Cardiac muscle cell (in vitro differentiated cells and primary cell): ENCODE measurements at places on chromosomes 2 and 18. TPM values are rescaled to one million over a fixed set of nuclear protein-coding genes. Genes with fewer than 3 reads are reported as not detected.
A peak's percentile ranks its signal among the peaks of the same experiment; 100 is the strongest.

DNA sequence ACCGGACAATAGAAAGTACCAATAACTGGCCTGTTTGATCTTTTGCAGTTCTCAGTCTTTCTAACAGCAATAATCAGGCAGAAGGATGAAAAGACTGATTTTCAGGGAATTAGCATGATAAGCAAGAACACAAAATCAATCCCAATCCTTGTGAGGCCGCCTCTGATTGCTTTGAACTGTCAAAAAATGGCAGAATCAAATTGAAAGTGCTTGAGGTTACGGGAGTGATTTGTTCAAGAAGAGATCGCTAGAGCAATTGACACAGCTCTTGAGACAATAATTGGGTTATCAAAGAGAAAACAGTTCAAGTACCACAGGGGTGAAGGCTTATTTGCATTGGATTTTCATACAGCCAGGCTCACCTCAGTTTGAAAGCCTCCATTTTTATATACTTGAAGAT, 663.4 kb downstream of the ARHGAP15 start:
- no peak for DNase-seq

DNA sequence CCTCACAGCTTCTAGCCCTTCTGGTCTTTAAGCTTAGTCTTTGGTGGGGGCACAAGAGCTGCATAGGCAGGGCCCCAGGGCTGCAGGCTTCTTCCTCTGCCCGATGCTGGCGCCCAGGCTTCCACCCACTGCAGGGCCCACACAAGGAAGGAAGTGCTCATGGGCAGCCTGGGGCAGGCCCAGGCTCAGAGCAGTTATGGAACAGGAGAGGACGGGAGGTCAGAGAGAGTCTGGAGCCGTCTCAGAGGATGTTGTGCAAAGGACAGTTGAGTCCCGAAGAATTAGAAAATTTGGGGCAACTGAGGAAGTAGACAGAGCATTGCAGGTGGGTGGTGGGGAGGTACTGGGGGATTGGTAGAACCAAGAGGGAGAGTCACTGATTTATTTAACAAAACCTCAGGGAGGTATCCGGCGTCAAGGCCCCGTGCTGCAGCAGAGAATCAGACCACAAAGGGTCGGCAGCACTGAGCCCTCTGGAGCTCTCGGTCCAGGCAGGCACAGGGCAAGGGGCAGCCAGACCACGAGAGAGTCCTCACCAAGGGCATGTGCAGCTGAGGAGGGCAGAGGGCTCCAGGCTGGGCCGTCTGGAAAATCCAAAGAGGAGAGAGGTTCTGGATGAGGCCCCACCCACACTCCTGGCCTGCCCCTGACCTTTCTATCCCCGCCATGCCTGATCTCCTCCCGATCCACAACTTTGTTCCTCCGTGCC, 110.8 kb upstream of the GLI2 start:
- DNase-seq, result no peak

DNA sequence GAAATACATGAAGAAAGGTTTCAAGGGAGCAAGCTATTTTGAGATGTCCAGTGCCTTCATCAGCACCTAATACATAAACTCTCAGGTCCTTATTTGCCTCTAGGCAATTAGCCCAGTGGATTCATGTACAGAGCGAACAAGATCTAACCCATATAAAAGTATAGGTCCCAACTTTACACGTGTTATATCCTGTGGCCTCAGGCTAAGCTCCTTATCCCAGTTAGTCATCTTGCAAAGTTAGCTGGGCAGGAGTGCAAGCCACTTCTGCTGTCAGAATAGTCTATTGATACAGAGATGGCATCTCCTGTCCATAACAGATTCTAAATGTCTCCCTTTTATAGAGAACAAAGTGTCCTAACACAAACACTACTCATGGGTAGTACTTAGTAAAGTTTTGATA, 203.9 kb upstream of the PIK3C3 start:
- no peak for DNase-seq

The ARHGAP15 gene
- not detected in 2 replicates for total RNA-seq

- no peak for DNase-seq
Measured at GRCh38 chr2:215929602-215930335, 83.6 kb downstream of the MREG start.

DNA sequence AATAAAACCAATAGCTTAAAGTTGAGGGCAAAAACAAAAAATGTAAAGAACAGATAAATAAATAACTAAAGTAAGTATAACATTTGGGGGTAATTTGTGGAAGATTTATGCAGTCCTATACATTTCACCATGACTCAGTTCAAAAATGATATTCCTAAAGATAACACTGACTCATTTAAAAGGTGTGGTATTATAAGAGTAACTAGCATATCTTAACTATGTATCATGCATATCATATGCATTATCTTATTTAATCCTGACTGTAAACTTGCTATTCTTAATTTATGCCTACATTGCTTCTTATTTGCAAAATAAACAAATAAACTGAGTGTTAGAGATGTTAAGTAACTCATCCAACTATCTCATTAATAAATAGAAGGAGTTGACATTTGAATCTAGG, 726.5 kb upstream of the PKDCC start:
- no peak for DNase-seq

- DNase-seq, result no peak
Measured at GRCh38 chr2:233093721-233094120, 33.6 kb downstream of the INPP5D start.

The PTPN2 gene
- 20.4 and 24.7 TPM in 2 replicates for total RNA-seq

The LRP1B gene
- 2.4 and 2.5 TPM in 2 replicates for total RNA-seq

- peak; percentile 32 for DNase-seq
Measured at GRCh38 chr2:134443814-134444480, 190.1 kb downstream of the MGAT5 start.

The PDCD1 gene
- total RNA-seq, result not detected in 2 replicates

DNA sequence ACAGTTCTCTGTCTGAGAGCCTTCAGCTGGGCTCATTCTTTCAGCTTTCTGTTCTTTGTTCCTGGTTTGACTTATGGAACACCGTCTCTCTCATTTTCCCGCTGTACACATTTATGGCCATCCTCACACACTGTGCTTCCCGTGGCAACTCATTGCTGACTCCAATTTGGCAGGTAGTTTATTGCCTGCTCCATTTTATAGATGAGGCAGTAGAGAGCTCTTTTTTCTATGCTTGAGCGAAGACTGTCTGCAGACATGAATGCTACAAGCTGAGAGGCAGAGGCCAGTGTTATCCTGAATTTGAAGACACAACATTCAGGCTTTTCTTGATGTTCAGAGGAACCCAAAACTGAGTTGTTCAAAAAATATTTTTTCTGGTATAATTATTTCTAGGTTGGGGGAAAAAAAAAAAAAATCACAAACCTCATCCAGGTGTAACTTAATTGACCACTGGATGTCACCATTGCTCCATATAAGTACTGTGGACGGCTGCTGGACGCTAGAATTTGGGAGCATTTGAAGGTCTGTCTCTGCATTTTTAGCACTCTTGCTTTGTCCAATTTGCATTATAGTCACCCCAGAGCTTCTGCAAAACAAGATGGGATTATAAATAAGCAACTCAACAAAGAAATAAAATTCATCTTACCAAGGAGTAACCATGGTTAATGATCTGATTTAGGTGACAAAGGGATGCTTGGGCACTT, 83.5 kb downstream of the HRH4 start:
- peak; percentile 44 for DNase-seq
